ENCODE measurements at places on chromosomes 4 and X.

- no peak for DNase-seq
Observed at GRCh38 chr4:98891478-98892337, 37.2 kb downstream of the EIF4E start.

DNA sequence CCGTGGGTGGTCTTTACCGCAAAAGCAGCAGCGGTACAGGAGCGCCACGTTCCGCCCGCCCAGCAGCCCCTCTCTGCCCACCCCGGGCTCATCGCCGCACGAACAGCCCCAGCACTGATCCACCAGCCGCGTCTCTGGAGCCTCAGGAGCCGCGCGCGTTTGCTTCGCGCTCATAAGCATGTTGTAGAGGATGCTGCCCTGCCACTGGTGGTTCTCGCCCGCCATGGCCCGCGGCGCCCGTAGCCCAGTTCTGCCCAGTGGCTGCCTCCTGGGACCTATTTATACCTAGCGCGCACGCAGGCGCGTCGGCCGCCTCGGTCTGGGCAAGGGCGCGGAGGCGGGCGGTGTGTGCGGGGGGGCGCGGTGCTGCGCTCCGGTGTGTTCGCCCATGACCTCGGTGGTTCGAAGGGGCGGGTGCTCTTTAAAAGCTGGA lies at the start of gene NR0B1:
Gene NR0B1, minus strand, starts transcription at position 252 of the 433 bp plus-strand sequence. Its CDS starts 27 bp downstream, at position 225.
- no peak for DNase-seq

GRCh38 chr4:94559351-94559806 lies 107.6 kb downstream of the PDLIM5 start:
- DNase-seq, result peak; percentile 69

DNA sequence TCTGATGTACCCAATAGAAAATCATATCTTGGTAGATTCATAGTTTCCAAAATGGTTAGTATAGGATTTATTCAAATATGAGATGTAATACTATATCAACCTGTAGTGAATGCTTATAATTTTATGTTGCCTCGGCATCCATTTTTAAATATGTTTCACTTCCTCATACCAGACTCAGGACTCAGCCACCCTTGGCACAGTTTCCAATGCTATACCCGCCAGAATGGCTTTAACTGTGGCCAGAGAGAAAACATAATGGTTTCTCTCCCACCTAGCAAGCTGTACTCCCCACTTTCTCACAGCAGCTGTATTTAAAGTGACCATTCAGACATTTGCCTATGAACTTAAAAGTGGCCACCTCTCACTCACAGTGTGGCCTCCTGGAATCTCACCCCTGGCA lies 466.6 kb upstream of the PABPC4L start:
- DNase-seq, result no peak

- peak; percentile 20 for DNase-seq
Observed at GRCh38 chr4:5722328-5722727, 11.3 kb downstream of the EVC start.

GRCh38 chrX:147315483-147315882 lies 500.9 kb upstream of the CXorf51A start:
- no peak for DNase-seq

GRCh38 chr4:7414736-7415510 lies 19.8 kb downstream of the PSAPL1 start:
- DNase-seq, result no peak

DNA sequence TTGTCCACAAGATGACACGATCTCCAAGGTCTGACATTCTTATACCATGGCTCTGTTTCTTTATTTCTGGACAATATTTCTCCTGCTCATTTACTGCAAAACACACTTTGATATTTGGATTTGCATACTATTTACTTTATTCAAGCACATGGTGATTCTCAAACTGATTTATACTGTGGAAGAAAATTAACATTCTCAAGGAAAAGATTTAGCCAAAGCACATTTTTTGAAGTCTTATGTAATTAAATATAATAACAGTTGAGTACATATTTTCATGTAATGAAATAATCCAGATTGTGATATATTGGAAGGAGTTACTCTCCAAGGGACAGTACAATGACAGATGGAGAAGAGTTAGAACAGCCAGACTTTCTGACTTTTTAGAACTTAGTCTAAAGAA lies 155.8 kb upstream of the CT83 start:
- no peak for DNase-seq

DNA sequence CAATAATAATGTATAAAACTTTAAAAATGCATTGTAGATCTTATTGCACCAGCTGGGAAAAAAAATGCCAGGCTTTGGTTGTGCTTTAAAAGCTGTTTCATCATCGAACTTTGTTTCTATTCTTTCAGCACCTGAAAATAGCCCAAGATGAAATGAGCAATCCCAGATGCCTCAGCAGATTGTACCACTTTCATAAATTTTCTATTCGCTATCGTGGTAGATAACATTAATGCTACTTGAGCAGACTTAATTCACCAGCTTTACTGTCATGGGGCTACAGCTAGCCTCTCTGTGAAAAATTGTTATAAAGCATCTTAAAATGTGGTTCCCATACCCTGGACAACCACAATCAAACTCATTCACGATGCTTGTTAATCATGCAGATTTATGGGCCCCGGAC lies 599.6 kb upstream of the HS3ST1 start:
- no peak for DNase-seq

GRCh38 chrX:69522052-69522451 lies 17.9 kb downstream of the NALF2 start:
- no peak for DNase-seq

GRCh38 chrX:72142094-72142793 lies 10.5 kb upstream of the RTL5 start:
- no peak for DNase-seq

DNA sequence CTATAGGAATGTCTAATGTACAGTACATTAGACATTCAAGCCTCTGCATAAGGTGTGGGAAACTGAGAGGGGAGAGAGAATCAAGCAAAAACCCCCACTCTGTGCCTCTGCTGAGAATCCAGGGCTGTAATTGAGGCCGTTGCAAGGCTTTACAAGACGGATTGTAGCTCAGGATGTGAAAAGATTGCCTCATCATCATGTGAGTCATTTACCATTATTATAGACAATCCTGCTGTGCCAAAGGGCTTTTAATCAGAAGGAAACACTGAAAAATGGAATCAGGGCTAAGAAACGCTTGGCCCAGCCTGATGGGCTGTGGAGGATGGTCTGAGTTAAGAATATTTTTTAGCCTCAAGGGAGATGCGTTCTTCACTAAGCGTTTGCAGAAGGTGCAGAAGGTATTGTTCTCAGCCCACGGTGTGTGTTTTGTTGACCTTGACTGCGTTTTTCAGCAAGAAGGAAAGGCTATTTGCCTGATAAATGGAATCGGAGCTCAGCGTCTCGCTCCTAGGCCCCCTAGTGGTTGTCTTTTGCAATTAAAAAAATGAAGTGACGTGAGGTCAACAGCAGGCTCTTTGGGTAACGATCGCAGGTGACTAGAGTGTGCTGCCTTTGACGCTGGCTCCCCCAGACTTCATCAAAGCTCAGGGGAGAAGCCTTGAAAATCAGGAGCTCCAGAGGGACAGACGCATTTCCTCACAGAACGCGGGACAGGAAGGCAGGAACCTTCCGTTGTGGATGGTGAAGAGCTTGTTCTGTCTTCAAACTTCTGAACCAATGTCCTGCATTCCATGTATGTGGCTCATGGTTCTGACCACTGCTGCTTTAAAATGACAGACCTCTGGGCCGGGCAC lies 18.1 kb upstream of the CHRNA9 start:
- peak; percentile 98 for DNase-seq

DNA sequence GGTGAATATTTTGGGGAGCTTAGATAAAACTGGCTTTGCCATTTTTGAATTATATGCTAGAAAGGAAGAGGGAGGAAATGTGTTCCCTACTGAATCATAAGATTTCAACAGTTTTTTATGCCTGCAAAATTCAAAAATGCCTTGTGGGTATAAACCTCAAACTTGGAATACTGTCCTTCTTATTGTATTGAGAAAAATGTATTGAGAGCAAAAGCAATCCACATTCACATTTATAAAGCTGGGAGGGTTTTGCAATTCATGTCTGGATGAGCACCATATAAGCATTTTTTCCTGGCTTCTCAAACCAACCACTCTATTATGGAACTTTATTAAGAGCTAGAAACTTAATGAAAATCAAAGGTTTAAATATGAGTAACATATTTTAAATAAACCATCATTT lies 289.8 kb downstream of the PCDH7 start:
- DNase-seq, result peak; percentile 55

DNA sequence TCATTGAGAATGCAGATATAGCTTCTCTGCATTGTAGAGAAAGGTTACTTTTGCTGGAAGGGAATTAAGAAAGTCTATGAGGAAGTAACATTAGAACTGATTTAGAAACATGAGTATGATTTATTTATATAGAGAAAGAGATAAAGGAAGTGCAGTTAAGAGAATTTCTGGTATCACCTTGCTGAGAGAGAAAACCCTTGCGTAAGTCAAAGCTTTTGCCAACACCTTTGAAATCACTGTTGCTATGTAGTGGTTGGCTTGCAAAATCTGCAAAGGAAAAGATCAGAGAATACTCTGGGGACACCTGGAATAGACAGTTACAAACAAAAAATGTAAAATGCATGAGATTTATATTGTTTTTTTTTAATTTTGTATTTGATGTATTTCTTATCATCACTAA lies 137.3 kb upstream of the RXFP1 start:
- no peak for DNase-seq

GRCh38 chr4:53479736-53480525 lies 102.5 kb downstream of the FIP1L1 start:
- DNase-seq, result peak; percentile 60

DNA sequence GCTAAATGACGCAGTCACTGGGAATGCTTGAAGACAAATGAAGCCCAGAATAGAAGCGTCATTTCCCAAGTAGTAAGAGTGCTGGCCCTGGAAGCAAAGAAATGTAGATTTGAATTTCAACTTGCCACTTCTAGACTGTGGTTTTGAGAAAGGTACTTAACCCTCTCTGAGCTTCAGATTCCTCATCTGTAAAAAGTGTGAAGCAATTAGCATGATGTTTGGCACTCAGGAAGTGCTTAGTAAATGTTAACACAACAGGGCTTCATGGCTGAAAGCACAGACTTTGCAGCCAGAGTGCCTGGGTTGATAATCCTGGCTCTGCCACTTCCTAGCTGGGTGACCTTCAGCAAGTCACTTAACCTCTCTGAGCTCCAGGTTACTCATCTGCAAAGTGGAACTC lies 147.4 kb upstream of the RPS6KA3 start:
- DNase-seq, result peak; percentile 43

- peak; percentile 77 for DNase-seq
Observed at GRCh38 chr4:27217261-27217769, 356.7 kb downstream of the STIM2 start.

DNA sequence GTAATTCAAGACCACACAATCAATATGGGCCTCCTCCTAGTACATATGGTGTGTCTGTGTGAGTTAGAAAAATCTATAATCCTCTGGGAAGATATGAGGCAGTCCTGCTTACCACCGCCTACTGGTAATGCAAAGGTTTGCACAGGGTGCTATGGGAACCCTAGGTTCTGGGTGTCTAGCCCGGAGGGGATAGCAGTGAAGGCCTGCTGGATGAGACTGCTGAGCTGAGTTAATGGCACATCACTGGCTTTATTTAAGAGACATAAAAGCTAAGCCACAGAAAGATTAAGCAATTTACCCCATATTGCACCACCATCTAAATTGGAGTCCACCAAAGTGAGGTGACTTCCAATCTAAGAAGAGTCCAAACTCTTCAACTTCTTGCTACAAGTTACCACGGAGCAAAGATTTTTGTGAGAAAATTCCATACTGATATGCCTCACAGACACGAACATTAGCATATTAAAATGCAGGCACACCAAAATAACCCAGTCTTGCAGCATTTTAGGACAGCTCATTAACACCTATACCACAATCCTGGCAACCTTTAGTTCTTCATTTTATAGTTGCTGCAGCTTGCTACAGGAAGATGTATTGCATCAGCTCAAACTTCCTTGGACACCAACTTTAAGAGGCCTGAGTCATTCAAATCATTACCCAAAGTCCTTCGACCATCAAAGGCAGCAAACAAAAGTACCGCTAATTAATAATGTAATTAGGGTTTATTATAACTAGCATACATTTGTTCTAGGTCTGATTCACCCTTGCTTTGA lies 13.7 kb downstream of the DGKK start:
- no peak for DNase-seq

DNA sequence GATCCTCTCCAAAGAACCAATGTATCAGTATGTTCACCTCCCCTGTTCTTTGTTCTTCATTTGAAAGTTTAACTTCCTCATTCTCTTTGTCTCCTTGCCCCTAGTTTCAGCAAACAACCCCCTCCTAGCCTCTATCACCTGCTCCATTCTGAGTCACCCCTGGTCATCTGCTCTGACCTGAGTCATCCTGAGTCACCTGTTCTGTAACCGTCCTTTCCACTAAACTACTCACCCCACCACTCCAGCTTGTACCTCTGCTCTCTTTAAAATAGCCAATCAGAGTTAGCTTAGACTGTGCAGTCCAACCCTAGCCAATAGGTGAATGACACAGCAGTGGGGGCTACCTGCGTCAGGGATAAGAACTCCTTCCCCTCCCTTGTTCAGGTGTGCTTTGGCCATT lies 249.8 kb upstream of the AADAT start:
- DNase-seq, result no peak

DNA sequence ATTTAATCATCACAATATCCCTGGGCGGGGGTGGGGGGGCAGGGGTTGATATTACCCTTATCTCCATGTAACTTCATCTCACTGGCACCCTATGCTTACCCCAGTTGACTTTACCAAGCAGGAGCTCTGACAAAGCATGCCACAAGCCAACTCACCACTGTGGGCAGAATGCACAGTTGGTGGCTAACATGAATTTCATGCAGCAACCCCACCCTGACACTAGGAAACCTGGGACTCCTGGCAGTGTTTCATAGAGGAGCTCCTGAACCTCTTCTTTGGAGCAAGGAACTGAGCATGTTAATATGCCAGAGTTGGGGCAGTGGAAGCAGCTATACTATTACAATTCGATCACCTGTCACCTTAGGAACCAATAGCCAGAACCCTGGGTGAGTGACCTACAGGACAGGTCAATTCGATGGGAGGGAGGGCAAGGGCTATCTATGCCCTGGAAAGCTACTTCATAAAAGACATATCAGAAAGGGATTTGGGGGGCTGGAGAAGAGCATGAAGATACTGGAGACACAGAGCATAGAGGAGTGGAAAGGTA lies 97.2 kb upstream of the ACSL4 start:
- DNase-seq, result no peak

DNA sequence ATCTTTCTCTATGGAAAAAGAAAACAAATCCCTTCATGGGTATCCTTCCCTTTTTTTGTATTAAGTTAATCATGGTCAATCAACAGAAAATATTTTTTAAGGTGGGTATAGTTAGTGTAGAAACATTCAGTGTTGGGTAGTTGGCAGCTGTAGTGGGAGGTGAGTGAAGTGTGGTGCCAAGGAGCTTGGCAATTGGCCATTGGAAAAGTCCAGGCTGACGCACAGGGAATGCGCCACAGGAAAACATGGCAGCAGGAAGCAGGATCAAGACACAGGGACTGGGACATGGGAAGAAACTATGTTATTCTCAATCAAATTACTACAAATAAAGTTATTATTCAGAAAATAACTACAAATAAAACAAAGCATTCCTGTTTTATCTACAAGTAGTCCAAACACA lies 20.0 kb downstream of the PALLD start:
- no peak for DNase-seq

- DNase-seq, result no peak
Observed at GRCh38 chrX:143988356-143988755, 104.5 kb downstream of the UBE2NL start.

Data from fibroblast of the aortic adventitia (primary cell).